ENCODE measurements at places on chromosomes 6 and 20. TPM values are rescaled to one million over a fixed set of nuclear protein-coding genes. Genes with fewer than 3 reads are reported as not detected.

CST7 gene
- 16.7 TPM for total RNA-seq

BPIFA1 gene
- not detected for total RNA-seq

- no peak for DNase-seq
Observed at GRCh38 chr6:168923171-168923570, 330.5 kb downstream of the THBS2 start.

GRCh38 chr6:132085731-132086130, 134.6 kb upstream of the CCN2 start:
- no peak for DNase-seq

DNA sequence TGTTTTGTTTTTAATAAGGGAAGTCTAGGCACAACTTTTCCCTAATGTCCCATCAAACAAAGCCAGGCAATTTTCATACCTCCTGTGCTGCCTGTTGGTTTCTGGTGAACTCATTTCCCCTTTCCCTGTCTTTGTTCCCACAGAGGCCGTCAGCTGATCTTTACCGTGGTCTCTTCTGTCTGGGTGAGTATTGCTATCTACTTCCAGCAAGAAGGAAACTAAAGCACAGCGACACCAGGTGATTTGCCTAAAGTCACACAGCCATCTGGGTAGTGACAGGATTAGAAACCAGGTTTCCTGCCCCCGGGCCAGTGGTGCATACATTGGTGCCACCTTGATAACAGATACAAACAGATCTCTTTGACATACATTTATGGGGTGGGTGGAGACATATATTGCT, 59.6 kb downstream of the RAB44 start:
- no peak for DNase-seq

DNA sequence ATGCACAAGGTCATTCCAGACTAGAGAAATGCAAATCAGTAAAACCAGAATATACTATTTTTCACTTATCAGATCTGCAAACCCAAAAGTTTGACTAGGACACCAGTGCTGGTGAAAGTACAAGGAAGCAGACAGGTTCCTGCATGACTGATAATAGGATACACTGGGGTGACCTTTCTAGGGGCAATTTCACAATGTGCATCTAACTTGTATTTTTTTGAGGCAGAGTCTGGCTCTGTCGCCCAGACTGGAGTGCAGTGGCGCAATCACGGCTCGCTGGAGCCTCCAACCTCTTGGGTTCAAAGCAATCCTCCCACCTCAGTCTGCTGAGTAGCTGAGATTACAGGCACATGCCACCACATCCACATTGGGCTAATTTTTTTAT, 11.4 kb downstream of the COMMD7 start:
- no peak for DNase-seq

GRCh38 chr6:7881765-7882500, 28.7 kb downstream of the TXNDC5 start:
- DNase-seq = no peak

GRCh38 chr6:90753820-90754643, 167.2 kb upstream of the MAP3K7 start:
- DNase-seq = no peak

Data from omental fat pad (tissue), 4 donors.